ENCODE measurements at places on chromosomes 5 and 9. TPM values are rescaled to one million over a fixed set of nuclear protein-coding genes. Genes with fewer than 3 reads are reported as not detected.

DNA sequence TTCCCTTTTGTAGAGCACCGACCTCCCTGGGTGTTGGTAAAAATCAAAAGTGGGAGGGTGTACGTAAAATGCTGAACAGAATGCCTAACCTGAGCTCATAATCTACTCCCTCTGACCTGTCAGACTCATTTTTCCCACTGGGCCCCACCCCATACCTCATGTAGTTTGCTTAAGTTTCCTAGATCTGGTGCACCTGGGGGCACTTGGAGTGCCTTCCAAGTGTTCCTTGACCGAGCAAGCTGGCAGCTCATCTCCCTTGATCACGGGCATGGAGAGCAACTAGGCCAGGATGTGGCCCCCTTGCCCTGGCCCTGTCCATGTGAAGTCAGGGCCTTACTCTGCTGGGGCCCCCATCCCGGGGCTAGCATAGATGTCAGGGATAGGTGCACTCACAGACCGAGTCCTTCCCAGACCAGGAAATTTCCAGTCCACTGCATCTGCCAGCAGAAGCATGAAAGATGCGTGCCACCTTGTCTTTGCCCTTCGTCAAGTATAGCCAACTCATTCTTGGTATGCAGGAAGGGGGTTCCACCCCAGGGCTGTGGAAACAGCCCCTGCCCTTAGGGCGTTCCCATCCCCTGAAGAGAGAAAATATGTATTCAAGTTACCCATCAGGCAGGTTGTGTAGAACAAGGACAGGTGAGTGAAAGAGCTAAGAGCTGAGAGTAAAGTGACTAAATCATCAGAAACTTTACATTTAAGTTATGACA, 41.9 kb downstream of the SLC22A5 start:
- H3K27me3 ChIP-seq, result no peaks in the 10 kb centered on the region
- H3K36me3 ChIP-seq, result peaks cover 7% of the 10 kb centered on the region
- peak overlapping the region; percentile 88 for H3K4me3 ChIP-seq

DNA sequence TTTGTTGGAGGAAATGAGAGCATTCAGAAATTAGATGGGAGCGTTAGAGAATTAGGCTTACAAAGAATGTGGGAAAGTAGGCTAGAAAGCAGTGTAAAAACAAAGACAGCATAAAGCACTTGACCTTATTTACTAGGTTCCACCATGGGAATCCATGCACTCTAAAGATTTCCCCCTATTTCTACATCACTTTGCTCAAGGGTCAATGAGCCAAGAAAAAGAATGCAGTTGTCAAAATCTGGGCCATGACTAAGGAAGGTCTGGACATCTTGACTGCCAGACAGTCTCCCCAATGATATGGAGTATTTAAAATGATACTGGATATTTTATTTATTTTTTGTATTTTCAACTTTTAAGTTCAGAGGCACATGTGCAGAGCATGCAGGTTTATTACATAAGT, 3.4 kb downstream of the TLR4 start:
- DNase-seq, result no peak
- H3K27ac ChIP-seq, result no peak overlapping the region
- H3K27me3 ChIP-seq, result no peaks in the 10 kb centered on the region

DNA sequence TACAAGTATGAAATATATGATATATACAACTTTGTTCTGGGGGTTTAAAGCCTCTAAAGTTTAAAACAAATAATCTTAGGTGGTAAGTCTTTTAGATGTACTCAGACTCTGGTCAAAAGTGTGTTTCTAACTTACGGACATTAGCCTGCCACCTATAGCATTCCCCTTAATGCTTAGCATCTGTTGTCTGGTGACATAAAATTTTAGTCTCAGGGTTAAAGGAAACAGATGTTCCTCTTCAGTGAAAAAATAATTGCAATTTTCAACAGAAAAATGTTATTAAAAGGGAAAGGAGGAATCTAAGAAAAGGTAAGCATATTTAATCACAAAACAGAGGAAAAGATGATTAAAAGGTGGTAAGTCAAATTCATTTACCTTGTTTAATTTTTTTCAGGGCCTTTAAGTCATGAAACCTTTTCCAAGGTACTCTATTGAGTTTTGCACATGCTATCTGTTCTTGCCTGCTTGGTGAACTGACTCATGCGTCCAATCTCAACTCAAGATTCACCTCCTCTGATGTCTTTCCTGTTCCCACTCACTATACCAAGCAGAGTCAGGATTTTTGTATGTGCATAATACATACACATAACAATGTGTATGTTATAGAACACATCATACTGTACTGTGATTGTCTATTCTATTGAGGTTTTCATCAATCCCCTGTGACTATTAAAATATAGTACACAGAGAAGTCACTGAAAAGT, 7.9 kb downstream of the TMEM167A start:
- H3K27me3 ChIP-seq, result no peaks in the 10 kb centered on the region
- peaks cover 9% of the 10 kb centered on the region for H3K4me1 ChIP-seq
- H3K27ac ChIP-seq, result no peak overlapping the region
- no peak for DNase-seq

Gene PRUNE2
- total RNA-seq, result 2.2 TPM

Gene RAI14
- 30.6 TPM for total RNA-seq

Gene NR2F1-AS1
- 6.0 TPM for total RNA-seq

GRCh38 chr9:2267181-2267745, 252.1 kb downstream of the SMARCA2 start:
- H3K4me1 ChIP-seq, result no peaks in the 10 kb centered on the region
- no peaks in the 10 kb centered on the region for H3K27me3 ChIP-seq
- DNase-seq, result no peak
- no peaks in the 10 kb centered on the region for H3K36me3 ChIP-seq
- no peak overlapping the region for H3K4me3 ChIP-seq

Gene MSX2
- total RNA-seq, result 3.0 TPM

Gene GRIA1
- not detected for total RNA-seq

GRCh38 chr5:140311011-140311467, 8.1 kb upstream of the PFDN1 start:
- H3K27me3 ChIP-seq, result no peaks in the 10 kb centered on the region
- DNase-seq, result peak; percentile 67
- H3K4me3 ChIP-seq, result no peak overlapping the region

GRCh38 chr5:122181863-122182262, 52.5 kb downstream of the ZNF474 start:
- peaks cover 43% of the 10 kb centered on the region for H3K4me1 ChIP-seq
- DNase-seq, result no peak
- H3K4me3 ChIP-seq, result no peak overlapping the region
- no peaks in the 10 kb centered on the region for H3K36me3 ChIP-seq
- peak overlapping the region; percentile 79 for H3K27ac ChIP-seq
- no peaks in the 10 kb centered on the region for H3K27me3 ChIP-seq

Gene BTNL3
- total RNA-seq, result not detected

Gene PALM2AKAP2
- 18.2 TPM for total RNA-seq

- no peaks in the 10 kb centered on the region for H3K27me3 ChIP-seq
- no peaks in the 10 kb centered on the region for H3K4me1 ChIP-seq
- no peak for DNase-seq
Observed at GRCh38 chr9:18668944-18669343, 195.0 kb downstream of the ADAMTSL1 start.

GRCh38 chr5:146474065-146474464, 26.9 kb downstream of the TCERG1 start:
- H3K4me1 ChIP-seq, result no peaks in the 10 kb centered on the region
- no peak for DNase-seq
- peaks cover 85% of the 10 kb centered on the region for H3K36me3 ChIP-seq
- H3K4me3 ChIP-seq, result no peak overlapping the region

GRCh38 chr5:8647111-8647510, 778.2 kb downstream of the MTRR start:
- H3K27me3 ChIP-seq, result no peaks in the 10 kb centered on the region
- no peak overlapping the region for H3K4me3 ChIP-seq
- H3K4me1 ChIP-seq, result no peaks in the 10 kb centered on the region
- H3K36me3 ChIP-seq, result no peaks in the 10 kb centered on the region
- no peak for DNase-seq

Gene EGFL7
- 0.08 TPM for total RNA-seq

Gene KLF4
- 1.00 TPM for total RNA-seq

Gene TNFSF15
- total RNA-seq, result not detected

Gene ARL14EPL
- not detected for total RNA-seq

- H3K27ac ChIP-seq, result peak overlapping the region; percentile 82
- H3K4me1 ChIP-seq, result peaks cover 37% of the 10 kb centered on the region
- no peaks in the 10 kb centered on the region for H3K27me3 ChIP-seq
- DNase-seq, result peak; percentile 100
- H3K36me3 ChIP-seq, result no peaks in the 10 kb centered on the region
Observed at GRCh38 chr5:175246242-175246888, 197.6 kb downstream of the DRD1 start.

DNA sequence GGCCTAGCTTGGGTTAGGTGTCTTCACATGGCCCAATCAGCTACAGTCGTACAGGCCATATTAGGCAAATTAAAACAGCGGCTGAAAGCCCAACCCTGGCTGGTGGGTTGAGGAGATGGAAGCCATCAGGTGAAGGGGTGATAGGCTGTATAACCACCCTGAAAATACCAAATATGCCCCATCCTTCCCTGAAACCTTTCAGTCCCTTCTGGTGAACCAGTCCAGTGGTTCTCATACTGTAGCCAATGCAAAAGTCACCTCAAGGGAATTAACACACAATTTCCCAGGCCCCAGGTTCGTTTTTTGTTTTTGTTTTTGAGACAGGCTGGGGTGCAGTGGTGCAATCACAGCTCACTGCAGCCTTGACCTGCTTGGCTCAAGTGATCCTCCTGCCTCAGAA, 19.8 kb upstream of the KCNV2 start:
- no peaks in the 10 kb centered on the region for H3K4me1 ChIP-seq
- DNase-seq, result no peak
- no peak overlapping the region for H3K4me3 ChIP-seq
- no peak overlapping the region for H3K27ac ChIP-seq

Data from SJSA1 (cell line).